ENCODE measurements at places on chromosomes 12 and 14. TPM values are rescaled to one million over a fixed set of nuclear protein-coding genes. Genes with fewer than 3 reads are reported as not detected.

The IAPP gene
- not detected for polyA plus RNA-seq

The GAS2L3 gene
- not detected for polyA plus RNA-seq

The NTS gene
- polyA plus RNA-seq: not detected

The TDRD9 gene
- 0.89 TPM for polyA plus RNA-seq

The DEPDC4 gene
- polyA plus RNA-seq: not detected

The PLD4 gene
- not detected for polyA plus RNA-seq

The DPY19L2 gene
- 0.39 TPM for polyA plus RNA-seq

The DDX51 gene
- 4.0 TPM for polyA plus RNA-seq
